LoVo (cell line): ENCODE measurements at places on chromosomes 6 and 20.

- no peak for DNase-seq
Observed at GRCh38 chr6:9527679-9528286, 887.1 kb downstream of the TFAP2A start.

GRCh38 chr20:17654649-17655285, 27.3 kb downstream of the RRBP1 start:
- DNase-seq: no peak

- DNase-seq: peak; percentile 60
Observed at GRCh38 chr6:111551521-111552231, 54.0 kb downstream of the TRAF3IP2 start.

GRCh38 chr6:42522942-42523814, 40.7 kb upstream of the UBR2 start:
- DNase-seq: no peak

GRCh38 chr6:26383624-26384417, 913 bp downstream of the BTN2A2 start:
- DNase-seq: peak; percentile 15

- peak; percentile 68 for DNase-seq
Observed at GRCh38 chr6:35400901-35401311, 51.2 kb upstream of the FANCE start.

DNA sequence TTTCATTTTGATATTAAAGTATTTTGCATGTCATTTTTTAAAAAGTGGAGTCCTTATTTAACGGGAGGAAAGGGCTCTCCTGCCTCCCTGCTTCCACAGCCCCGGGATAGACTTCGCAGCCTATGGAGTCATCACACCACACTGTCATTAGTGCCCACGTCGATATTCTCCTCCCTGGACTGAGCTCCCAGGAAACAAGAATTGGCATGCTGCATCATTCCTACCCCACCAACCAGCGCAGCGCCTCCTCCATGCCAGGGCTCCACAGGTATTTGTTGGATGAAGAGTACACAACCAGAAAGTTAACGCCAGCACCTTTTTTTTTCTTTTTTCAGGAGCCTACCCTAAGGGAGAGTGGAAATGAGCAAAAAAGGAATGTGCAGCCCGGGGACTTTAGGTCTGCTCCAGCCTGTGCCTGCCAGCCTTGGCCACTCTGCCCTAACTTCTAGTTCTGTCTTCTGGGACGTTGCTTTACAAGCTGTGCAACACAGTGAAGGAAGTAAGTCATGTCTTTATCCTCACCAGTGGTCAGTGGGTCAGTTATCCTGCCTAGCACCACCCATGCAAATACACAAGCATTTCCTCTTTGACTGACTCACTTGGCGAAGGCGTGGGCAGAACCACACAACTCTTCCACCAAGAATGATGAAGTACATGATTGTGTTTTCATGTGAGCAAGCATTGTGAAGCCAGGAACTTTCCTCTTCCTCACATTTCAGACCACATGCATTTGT, 180.7 kb upstream of the UST start:
- DNase-seq: peak; percentile 12

GRCh38 chr6:146753306-146753705, 154.5 kb downstream of the ADGB start:
- DNase-seq: no peak

DNA sequence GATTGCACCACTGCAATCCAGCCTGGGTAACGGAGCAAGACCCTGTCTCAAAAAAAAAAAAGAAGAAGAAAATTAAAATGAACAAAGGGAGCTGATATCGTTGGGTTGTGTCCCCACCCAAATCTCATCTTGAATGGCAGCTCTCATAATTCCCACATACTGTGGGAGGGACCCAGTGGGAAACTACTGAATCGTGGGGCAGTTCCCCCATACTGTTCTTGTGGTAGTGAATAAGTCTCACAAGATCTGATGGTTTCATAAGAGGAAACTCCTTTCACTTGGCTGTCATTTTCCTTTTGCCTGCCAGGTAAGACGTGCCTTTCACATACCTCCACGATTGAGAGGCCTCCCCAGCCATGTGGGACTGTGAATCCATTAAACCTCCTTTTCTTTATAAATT, 149.4 kb downstream of the PREX1 start:
- no peak for DNase-seq
